Dorsolateral prefrontal cortex (tissue), 122 donors: ENCODE measurements at places on chromosomes 7 and 10. TPM values are rescaled to one million over a fixed set of nuclear protein-coding genes. Genes with fewer than 3 reads are reported as not detected.

Gene CALHM2
- 10.4 TPM for total RNA-seq

GRCh38 chr10:44263771-44264170, 121.1 kb downstream of the CXCL12 start:
- DNase-seq = no peak

Gene GIMAP7
- 13.8 TPM for total RNA-seq

Gene UPK3B
- total RNA-seq = 2.7 TPM

Gene POMZP3
- total RNA-seq = 24.1 TPM

Gene LEP
- total RNA-seq = not detected

- DNase-seq = no peak
Observed at GRCh38 chr10:124476043-124476725, 14.6 kb downstream of the LHPP start.

GRCh38 chr7:159122276-159122675, 22.4 kb downstream of the VIPR2 start:
- DNase-seq = no peak

Gene JCAD
- total RNA-seq = 36.5 TPM

Gene ADAM22
- 111 TPM for total RNA-seq

GRCh38 chr10:67618116-67618515, 77.9 kb downstream of the CTNNA3 start:
- DNase-seq = no peak

Gene HSPA12A
- 186 TPM for total RNA-seq

DNA sequence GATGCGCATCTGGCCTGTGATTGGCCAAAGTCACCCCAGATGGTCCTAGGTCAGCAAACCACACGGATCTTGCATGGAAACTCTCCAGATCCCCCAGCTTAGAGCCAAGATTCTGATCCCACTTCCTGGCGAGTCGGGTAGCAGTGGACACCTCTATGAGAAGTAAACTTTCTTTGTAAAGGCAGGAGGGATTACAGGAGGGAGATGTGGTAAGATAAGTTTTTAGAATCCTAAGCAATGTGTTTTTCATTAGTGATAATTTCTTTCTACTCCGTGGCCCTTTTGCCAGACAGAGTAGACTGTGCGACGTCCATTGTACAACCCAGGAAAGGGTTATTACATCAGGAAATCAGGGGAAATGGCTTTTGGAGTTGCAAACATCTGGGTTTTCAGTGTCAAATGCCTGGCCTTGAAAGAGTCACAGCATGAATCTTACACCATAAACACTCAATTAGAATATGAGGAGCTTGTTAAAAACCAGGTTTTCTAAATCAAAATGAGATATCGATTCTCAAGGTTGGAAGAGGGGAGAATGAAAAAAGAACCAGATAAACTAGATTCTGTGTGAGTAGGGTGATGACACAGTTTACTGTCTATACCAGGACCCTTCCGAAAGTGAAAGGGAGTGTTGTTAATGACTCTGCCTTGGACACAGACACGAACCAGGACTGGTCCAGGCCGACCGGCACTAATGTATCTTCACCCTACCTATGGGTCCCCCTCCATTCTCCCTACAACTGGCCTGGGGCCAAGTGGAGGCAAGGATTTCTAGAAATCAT, 61.9 kb upstream of the WAC start:
- DNase-seq = no peak

- no peak for DNase-seq
Observed at GRCh38 chr10:30169342-30169741, 110.0 kb upstream of the JCAD start.

GRCh38 chr10:16992611-16993119, 136.9 kb downstream of the CUBN start:
- no peak for DNase-seq

DNA sequence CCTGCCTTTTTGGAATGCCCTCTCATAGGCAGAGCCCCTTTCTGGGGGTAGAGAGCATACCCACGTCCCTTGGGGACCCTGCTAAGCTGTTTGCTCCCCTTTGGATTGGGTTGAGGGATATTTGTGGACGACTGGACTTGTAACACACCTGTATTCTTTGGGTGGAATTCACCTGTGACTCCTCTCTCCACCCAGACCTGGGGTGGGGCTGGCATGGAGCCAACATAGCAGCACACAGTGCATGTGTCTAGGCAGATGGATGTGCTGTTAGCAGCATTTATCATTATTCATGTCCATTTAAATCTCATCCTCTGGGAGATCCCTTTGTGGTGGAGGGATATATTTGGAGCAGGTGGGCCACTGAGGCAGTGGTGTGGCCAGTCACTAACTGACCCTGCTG, 51.0 kb downstream of the CDH23 start:
- DNase-seq = no peak

GRCh38 chr10:132974886-132975830, 32.8 kb upstream of the CFAP46 start:
- peak; percentile 26 for DNase-seq

Gene NYAP1
- 61.5 TPM for total RNA-seq

Gene CLRN3
- total RNA-seq = 0.93 TPM
